GM18507 (cell line): ENCODE measurements at places on chromosomes 2 and 18.

GRCh38 chr2:203905656-203906055 is 30.9 kb upstream of the ICOS start:
- DNase-seq, result no peak

- no peak for DNase-seq
Measured at GRCh38 chr2:203721781-203722300, 15.4 kb downstream of the CD28 start.

DNA sequence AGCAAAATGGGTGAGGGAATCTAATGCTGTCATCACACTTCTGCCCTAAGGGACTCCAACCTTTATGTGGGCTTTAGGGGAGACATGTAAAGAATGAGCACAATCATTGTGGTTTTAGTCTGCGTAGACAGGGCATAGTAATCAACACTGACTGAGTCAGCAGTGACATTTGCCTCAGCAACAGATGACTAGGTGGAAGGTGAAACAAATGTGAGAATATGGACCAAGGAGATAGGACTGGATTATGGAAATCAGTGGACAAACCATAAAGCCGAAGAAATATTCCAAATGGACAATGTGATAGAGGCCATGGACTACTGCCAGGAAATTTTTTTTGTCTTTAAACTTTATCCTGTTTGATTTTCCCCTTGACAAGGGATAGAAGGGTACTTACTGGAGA is 83.9 kb downstream of the PDK1 start:
- DNase-seq, result no peak

DNA sequence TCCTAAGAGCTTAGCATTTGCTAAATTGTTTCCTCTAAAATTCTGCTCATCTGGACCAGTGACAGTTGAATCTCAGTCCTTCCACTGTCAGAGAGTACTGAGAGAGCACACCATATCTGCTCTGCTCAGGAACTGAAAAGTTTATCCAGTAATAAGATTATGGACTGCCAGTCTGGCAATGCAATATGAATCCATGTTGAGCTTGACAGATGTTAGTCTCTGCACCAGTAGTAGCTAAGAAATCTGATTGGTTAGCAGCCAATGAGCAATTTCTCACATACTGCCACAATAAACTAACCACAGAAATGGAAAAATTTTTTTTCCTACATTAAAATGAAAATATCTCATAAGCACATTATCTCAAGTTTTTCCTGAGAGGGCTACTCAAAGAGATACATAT is 2.3 kb downstream of the PRKD3 start:
- no peak for DNase-seq

GRCh38 chr18:59049721-59050660 is 89.7 kb upstream of the SEC11C start:
- DNase-seq, result no peak

- no peak for DNase-seq
Measured at GRCh38 chr2:178845566-178846457, 38.6 kb upstream of the TTN start.

- DNase-seq, result no peak
Measured at GRCh38 chr2:133293544-133294353, 274.5 kb downstream of the NCKAP5 start.

DNA sequence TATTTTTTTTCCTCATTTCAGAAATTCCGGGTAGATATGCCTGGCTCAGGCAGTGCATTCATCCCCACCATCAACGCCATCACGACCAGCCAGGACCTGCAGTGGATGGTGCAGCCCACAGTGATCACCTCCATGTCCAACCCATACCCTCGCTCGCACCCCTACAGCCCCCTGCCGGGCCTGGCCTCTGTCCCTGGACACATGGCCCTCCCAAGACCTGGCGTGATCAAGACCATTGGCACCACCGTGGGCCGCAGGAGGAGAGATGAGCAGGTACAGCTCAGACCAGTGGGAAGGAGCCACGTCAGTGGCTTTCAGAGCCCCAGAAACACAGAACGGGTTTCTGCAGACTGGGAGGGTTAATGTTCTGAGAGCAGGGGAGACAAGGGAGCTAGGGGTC is 11.4 kb downstream of the FOSL2 start:
- no peak for DNase-seq

DNA sequence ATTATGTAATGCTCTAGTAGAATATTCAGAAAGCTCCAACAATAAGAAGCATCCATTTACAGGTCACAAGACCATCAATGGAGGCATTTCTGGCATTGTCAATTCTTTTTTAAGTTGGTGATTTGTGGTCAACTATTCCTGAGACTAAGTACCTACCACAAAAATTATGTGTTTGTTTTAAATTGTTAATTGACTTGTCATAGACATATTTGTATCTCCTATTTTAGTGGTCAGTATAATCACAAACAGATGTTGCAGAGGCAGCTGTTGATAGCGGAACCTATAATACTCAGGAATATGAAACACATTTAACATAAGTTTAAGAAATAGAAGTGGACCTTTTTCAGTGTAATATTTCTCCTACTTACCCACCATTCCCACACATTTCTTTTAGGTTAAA is 430.1 kb downstream of the CCDC85A start:
- no peak for DNase-seq

- DNase-seq, result no peak
Measured at GRCh38 chr2:76211991-76212985, 501.6 kb upstream of the GCFC2 start.

DNA sequence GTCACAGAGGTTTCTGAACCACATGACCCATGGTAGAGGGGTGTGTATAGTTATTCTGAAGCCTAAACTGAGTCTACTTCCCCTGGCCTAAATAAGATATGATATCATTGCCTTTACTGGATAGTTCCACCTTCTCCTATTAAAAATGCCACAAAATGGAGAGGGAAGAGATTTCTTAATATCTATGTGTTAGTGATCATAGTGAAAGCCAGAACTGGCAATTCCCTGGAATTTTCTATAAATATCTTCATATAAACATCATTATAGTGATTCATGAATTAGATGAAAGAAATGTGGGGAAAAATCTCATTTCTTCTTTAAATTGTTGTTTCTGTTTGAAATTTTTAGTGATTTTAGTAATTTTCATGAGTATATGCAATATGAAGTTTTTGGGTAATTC is 45.8 kb downstream of the TSHZ1 start:
- no peak for DNase-seq

DNA sequence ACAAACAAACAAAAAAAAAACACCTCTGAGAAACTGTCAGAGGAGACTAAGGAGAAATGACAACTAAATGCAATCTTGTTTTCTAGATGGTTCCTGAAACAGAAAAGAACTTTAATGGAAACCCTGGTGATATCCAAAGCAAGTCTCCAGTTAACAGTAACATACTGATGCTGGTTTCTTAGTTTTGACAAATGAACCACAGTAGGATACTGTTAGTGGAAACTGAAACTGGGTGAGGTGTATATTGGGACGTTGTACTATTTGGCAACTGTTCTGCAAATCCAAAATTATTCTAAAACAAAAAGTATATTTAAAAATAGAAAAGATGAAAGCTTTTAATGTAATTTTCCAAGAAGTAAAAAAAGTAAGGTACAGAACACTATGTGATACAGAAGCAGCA is 11.4 kb downstream of the SESTD1 start:
- DNase-seq, result no peak

DNA sequence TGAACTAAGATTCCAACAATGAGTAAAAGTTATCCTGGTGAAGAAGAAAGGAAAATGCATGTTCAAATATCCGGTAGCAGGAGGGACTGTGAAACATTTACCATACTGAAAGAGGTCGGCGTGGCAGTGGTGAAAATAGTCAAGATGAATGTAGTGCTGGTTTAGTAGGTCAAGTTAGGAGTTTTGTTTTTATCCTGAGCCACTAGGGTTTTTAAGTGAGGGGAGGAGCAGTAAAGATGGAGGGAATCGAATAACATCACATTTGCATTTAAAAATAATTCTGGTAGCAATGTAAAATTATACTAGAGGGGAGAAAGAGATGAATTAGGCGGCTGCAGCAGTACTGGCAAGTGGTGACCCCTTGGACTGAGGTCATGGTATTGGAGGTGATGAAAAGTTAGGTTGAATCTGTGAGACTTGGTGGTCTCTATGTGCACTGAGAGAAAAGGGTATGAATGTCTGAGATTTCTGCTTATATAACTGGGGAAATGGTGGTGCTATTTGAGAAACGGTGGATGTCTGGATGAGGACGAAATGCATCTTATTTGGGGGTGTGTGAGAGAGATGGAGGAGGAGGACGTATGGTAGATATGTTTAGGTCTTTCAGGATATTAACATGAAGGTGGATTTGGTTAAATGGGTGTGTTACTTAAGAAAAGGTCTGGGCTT is 5.9 kb downstream of the VAPA start:
- no peak for DNase-seq

GRCh38 chr2:204258890-204259289 is 286.4 kb upstream of the PARD3B start:
- no peak for DNase-seq

DNA sequence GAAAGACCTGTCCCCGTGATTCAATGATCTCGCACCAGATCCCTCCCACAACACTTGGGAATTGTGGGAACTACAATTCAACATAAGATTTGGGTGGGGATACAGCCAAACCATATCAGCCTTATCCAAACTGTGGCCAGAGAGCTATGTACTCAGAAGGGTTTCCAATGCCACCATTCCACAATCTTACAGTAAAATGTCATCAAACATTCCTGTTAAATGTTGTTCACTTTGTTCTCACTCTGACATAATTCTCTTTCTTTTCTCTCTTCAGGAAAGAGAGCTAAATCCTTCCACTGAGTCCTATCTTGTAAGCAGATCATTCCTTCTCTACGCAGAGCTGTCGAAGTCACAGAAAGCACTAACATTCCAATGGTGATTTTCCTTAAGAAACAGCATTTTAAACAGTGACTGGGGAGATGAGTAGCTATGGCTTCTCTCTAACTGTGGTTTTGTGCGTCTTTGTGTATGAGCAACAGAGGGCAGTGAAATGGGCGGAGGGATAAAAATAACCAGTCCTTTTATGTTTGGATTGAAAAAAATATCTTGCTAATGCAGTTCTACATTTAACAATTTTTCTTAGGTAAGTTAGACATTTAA is 684.7 kb downstream of the EPHA4 start:
- DNase-seq, result no peak

- DNase-seq, result no peak
Measured at GRCh38 chr18:58544616-58545337, 84.1 kb downstream of the ALPK2 start.

GRCh38 chr2:150410809-150411208 is 76.7 kb downstream of the RND3 start:
- no peak for DNase-seq
